Activated CD4-positive, CD25-positive, alpha-beta regulatory T cell (primary cell): ENCODE measurements at places on chromosomes 12 and 14.

DNA sequence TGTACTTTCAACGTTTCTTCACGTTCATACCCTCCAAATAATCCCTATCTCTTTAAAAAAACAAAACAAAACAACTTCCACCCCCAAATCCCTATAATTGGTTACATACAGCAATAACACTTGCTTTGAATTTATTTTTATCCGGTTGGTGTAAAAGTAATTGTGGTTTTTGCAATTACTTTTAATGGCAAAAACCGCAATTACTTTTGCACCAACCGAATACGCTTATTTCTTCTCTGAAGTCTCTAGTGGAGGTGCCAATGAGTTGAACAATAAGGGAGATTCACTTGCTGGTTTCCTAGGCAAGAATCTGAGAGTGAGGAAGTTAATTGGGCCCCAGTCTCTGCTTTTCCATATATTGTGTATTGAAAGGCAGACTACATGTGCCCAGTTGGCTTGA, 133.3 kb downstream of the DACT1 start:
- no peak for DNase-seq

- no peak for DNase-seq
These were observed 5.3 kb downstream of the EXOC3L4 start for GRCh38 chr14:103099733-103100280.

DNA sequence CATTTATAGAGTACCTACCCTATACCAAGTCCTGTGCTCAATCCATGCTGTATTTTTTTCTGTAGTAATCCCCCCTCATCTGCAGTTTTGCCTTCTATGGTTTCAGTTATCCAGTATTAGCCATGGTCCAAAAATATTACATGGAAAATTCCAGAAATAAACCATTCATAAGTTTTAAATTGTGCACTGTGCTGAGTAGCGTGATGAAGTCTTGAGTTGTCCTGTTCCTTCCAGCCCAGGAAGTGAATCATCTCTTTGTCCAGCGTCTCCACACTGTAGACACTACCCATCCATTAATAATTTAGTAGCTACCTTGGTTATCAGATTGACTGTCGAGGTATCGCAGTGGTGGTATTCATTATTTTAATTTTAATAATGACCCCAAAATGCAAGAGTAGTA, 54.2 kb downstream of the SUDS3 start:
- no peak for DNase-seq

DNA sequence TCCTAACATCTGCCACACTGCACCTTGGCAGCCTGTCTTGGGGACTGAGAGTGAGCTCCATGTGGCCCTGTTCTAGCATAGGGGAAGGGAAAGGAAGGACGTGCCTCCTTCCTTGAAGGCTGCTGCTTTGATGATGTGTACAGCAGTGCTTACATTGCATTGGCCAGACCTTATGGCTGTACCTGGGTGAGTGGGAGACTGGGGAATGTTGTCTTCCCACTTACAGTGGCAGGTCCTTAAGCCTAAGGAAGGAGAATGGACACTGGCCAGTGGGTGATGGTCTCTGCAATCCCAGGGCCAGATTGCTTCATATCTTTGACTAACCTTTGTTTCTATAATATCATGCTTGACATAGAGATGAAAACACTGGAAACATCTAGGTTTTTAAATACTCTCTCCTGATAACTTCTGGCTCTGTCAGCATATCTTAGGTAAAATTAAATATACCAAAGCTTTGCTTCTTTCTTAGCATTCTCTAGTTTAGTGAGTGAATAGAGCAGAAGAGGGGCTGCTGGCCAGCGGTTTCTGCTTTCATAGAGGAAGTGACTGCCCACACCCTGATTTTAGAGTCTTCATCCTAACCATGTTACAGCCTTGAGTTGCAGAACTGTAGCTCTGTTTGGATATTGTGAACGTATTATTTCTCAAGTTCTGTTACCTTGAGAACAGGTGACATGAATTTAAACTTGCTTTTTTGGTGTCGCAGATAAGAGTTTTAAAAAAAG, 27.2 kb downstream of the KLC1 start:
- no peak for DNase-seq

DNA sequence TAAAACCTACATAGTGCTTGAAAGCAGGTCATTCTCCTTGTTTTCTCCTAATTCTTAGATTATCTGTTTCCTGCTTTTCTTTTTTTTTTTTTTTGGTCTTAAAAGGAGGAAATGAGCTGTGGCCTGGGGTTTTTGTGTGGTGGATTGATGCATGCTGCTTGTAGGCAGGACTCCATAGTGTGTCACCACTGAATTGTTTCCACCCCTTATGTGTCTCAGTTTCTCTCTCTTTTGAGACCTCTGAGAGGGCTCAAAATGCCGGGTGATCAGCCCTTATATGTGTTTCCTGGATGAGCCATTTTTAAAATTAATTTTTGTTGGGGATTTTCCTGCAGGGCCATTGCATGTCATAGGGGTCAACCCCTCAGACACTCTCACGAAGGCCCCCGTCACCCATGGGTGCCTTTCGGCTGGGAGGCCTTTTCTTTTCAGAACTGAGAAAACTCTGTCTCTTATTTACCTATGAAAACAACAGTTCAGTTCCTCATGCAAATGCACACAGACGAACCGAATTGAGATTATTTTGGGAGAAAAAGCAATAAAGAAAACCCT, 32.0 kb upstream of the LRRK2 start:
- DNase-seq, result no peak

GRCh38 chr14:36666416-36667206, 5.0 kb downstream of the PAX9 start:
- DNase-seq, result no peak

DNA sequence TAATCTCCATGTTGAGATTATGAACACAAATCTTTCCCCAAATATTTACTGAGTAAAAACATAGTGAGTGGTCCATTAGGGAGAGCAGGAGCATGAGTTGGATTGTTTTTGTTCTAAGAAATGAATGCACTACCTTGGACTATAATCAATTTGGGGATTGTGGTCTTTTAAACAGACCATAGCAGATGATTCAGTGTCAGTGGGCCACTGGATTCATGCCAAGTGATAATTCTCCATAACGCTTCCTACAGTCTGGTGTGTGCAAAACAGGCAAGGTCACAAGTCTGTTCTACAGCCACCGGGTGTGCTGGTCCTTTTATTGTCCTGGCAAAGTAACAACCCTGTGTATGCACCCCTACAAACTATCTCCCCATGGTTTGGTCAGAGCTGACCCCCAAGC, 266.3 kb downstream of the APAF1 start:
- DNase-seq, result no peak

GRCh38 chr12:127191129-127191528, 1075.8 kb upstream of the TMEM132C start:
- no peak for DNase-seq

DNA sequence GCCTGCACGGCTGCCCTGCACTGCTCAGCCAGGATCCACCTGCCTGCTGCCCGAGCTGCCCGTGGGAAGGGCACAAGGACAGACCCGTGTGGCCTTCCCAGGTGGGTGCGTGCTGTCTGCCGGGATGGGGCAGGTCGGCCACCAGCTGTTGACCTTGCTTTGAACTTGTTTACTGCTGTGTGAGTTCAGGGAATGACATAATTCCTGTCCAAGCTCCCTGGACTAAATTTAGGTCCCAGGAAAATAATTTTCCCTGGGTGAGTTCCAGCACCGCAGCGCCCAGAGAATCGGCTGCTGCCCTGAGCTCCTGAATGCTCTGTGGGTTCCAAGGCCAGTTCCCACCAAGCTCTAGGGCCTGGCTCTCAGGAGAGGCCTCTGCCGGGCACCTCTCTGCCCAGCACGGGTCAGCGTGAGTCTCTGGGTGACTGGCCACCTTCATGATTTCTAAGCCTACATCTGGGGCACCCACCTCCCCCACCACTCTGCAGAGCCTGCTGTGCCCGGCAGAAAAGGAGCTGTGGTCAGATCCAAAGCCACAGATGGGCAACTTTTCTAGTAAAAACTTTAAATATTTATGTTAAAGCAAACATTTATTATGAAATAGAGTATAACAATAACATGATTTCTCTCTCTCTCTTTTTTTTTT, 27.2 kb upstream of the MLXIP start:
- no peak for DNase-seq

DNA sequence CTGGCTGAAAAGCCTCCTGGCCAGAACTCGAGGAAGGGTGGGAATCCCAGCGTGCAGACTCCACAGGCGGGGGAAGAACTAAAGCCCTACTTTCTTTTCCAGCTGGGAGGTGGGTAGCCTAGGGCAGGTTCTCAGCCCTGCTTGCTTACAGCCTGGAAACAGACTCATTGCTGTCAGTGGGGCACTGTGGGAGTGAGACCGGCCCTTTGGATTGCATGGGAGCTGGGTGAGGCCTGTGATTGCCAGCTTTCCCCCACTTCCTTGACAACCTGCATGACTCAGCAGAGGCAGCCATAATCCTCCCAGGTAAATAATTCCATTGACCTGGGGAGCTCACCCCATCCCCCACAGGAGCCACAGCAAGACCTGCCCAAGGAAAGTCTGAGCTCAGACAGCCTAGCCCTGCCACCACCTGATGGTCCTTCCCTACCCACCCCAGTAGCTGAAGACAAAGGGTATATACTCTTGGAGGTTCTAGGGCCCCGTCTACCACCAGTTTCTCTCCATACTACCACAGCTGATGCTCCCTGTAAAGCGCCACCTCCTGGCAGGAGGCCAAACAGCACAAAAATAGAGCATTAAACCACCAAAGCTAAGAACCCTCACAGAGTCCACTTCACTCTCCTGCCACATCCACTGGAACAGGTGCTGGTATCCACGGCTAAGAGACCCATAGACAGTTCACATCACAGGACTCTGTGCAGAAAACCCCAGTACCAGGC, 294.1 kb downstream of the SEC23A start:
- no peak for DNase-seq

DNA sequence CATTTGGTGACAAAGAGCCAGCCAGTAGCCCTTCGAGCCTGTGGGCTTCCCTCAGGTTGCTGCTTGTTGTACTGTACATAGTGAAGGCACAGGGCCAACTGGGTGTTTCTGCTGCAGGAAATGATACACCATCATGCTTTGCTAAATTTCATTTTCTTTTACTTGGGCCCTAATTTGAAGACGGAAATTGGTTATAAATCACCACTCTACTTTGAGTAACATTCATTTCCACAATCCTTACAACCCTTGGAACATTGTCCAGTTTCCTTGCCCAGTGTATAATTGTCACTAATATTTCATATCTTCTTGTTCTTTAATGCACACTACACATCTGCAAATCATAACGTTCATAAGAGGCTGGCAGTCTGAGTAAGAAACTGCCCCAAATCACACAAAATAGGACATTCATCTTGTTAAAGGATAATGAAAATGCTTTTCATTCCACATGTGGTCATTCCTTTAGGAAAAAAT, 30.2 kb downstream of the MSRB3 start:
- DNase-seq, result no peak

DNA sequence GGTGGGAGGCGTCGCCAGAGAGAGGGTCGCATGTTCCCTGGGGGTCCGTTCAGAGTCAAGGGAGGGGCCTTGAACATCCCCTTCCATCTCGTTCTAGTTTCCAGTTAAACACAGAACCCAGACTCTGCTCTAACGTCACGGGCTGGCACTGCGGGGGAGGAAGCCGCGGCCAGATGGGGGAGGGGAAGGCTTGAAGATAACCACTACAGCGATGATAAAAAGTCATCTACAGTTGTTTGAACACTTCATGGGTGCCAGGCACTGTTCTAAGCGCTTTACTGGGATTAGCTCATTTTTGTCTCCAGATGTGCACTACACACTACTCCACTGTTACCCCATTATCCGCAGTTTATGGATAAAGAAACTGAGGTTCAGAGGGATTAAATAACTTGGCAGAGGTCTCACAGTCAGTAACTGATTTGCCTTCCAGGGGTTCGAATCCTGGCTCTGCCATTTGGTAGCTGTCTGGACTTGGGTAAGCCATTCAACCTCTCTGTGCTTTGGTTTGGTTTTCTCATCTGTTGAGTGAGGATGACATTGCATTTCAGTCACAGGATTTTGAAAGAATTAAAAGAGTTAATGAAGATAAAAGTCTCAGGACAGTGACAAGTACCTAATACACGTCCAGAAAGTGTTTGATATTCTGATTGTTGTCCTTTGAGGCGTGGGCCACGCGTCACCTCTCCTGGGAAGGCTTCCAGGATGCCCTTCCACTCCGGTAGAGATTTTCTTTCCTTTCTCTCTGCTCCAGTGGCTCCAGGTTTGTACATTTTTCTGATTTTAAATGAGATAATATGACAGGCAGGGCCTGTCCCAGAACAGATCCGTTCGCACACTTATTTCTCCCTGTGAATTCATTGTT, 798 bp upstream of the RASAL1 start:
- DNase-seq, result peak; percentile 21

- no peak for DNase-seq
These were observed 44.8 kb downstream of the RHOJ start for GRCh38 chr14:63249092-63249491.

- no peak for DNase-seq
These were observed 107.2 kb upstream of the FGD4 start for GRCh38 chr12:32292151-32292550.

- DNase-seq, result no peak
These were observed at the start of gene YBX3 for GRCh38 chr12:10722905-10723746. YBX3 (minus strand) TSS chr12:10723323; CDS start chr12:10723111, 212 bp downstream.

DNA sequence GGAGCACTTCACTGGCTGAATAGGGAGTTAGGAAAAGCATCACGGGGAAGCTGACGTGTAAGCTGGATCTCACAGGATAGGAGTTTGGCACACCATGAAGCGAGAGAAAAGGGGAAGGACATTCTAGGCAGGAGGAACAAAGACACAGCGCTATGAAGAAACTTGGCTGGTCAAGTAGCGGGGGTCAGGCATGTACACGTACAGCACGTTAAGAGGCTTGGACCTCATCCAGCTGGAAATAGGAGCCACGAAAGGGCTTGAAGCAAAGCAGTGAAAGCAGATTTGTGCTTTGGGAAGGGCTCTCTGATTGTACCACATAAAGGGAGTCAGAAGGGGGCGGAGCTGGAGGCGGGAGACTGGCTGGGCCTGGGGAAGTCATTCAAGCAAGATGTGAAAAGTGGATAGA, 19.6 kb upstream of the GALNT8 start:
- DNase-seq, result no peak

GRCh38 chr14:82388488-82388887, 854.8 kb upstream of the SEL1L start:
- no peak for DNase-seq

DNA sequence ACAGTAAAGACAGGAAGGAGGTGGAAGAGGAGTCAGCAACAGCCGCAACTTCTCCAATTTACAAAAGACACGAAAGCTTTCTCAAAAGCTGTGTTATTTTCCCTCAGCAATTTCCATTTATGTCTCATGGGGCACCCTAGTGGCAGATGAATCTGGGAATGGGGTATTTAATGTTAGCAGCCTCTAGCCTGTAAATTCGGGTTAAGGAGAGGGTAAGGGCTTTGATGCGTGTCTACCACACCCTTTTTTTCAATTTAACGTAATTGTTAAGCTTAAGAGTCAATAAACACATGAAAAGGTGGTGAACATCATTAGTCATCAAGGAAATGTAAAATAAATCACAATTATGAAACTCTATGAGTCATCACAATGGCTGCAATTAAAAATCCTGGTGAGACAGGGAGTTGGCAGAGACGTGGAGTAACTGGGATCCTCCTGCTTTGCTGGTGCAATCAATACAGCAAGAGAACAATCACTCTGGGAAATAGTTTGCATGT, 986.4 kb downstream of the AACS start:
- no peak for DNase-seq

GRCh38 chr12:42608196-42608825, 18.8 kb upstream of the PRICKLE1 start:
- no peak for DNase-seq
